Right forelimb (tissue), 1 donor: ENCODE measurements at places on chromosomes 2 and 18.

DNA sequence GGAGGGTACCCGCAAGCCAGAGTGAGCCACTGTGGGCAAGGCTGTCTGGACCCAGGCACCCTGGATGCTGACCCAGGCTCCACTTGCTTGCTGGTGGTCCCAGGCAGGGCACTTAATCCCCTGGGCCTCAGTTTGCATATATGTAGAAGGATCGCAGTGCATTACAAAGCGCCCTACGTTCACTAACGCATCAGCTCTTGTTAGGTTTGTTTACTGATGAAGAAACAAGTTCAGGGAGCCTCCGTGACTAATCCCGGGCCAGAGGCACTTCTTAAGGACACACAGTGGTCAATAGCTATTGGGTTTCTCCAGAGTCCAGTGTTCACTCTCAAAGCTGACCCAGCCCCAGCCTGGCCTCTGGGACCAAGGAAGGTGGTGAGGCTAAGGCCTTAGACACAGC lies 70.2 kb downstream of the LBH start:
- no peak for DNase-seq

DNA sequence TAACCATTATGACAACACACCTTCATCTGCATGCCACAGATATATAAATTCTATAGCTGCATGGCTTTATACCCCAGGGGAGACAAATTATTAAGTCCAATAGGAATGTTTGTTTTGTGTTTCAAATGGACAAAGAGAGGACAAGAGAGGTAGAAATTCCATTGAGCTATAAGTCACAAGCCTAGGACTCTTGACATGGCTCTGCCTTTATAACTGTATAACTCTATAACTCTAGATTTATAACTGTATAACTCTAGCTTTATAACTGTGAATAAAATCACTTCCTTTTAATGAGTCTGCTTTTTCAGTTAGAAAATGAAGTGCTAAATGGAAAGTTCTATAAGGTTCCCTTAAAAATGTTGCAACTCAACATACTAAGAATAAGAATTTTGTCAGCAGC lies 106.4 kb downstream of the SCN9A start:
- no peak for DNase-seq

DNA sequence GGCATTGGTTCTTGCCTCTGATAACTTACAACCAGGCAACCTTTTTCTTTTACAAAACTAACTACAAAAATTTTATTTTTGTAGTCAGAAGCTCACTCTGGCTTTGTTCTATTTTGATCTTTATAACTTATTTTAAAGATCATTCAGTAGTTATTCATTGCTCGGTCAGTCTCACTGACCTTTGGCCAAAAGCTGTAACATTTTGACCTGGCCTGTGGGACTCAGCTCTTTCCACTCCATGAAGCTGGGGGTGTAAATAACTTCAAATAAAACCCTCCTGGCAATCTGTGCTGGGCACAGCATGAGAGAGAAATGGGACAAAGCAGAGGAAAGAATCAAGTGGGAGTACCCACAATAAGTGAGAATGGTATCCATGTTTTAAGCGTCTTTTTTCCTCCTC lies 380.7 kb downstream of the SETBP1 start:
- DNase-seq: no peak

DNA sequence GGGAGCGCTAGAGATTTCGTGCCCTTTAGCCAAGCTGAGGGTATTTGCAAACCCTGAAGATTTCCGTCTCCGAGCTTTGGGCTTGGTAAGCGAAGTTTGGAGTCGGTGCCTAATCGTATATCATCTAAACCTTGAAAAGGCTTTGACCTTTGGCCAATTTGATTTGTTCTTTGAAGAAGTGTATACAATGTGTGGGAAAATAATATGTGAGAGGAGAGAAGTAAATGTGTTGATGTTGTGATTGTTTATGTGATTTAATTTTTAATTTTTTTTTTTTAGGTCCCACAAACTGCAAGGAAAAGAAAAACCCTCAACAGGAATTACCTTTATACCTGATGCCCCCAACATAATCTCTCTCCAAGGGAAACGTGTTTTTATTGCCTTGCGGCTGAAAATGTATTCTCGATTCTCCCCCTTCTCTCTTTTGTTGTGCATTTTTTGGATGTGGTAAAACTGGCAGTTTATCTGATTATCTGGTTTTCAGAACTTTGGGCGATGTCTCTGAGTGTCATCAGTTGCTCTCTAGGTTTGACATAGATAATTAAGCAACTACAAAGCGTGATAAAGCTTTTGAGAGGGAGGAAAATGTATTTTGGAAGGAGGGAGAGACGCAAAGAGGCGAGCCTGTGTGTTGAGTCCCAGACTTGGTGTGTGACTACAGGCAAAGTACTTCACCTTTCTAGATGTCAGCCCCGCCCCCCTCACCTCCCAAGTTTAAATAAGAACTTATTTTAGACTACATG lies 912 bp upstream of the FBXO11 start:
- no peak for DNase-seq
